ENCODE measurements at places on chromosomes 5 and 9. TPM values are rescaled to one million over a fixed set of nuclear protein-coding genes. Genes with fewer than 3 reads are reported as not detected.

- H3K4me1 ChIP-seq: no peaks in the 10 kb centered on the region
- no peaks in the 10 kb centered on the region for H3K27me3 ChIP-seq
- DNase-seq: no peak
- no peak overlapping the region for H3K27ac ChIP-seq
- H3K4me3 ChIP-seq: no peak overlapping the region
Measured at GRCh38 chr5:101084353-101084752, 181.3 kb upstream of the ST8SIA4 start.

DNA sequence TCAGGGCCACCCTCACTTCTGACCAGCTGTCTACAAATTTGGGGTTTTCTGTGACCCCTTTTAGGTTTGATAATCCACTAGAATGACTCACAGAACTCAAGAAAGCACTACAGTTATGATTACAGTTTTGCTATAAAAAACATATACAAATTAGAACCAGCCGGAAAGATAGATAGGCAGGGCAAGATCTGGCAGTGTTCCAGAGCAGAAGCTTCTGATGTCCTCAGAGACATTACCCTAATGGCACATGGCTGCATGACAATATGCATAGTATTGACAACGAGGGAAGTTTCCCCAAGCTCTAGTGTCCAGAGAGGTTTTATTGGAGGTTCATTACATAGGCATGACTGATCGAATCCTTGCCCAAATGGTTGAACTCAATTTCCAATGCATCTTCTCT is 158.1 kb downstream of the RAB3C start:
- H3K4me1 ChIP-seq: no peaks in the 10 kb centered on the region
- DNase-seq: no peak
- no peaks in the 10 kb centered on the region for H3K27me3 ChIP-seq
- H3K36me3 ChIP-seq: no peaks in the 10 kb centered on the region

DNA sequence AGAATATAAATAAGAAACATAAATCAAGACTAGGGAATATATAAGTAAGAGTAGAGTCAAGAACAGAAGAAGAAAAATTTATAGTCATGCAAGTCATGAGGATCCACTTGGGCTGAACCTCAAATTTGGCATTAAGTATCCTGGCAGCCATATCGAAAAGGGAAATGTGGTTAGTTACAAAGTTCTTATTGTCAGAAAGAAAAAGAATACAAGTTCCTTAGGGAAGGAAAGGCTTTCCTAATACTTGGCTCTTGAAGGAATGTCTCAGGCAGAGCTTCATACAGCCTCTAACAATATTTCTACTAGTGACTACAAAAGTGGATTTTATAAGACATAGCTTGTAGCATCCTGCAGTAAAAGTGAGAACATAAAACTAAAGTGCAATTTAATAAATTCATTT is 45.4 kb downstream of the TMEM252 start:
- no peak overlapping the region for H3K4me3 ChIP-seq
- H3K27ac ChIP-seq: peak overlapping the region; percentile 88
- peaks cover 11% of the 10 kb centered on the region for H3K36me3 ChIP-seq

- no peak overlapping the region for H3K27ac ChIP-seq
- no peak for DNase-seq
- H3K27me3 ChIP-seq: no peaks in the 10 kb centered on the region
- no peaks in the 10 kb centered on the region for H3K4me1 ChIP-seq
- H3K36me3 ChIP-seq: no peaks in the 10 kb centered on the region
Measured at GRCh38 chr5:140828362-140828737, 590 bp downstream of the PCDHA6 start.

CDH10 gene
- 0.15 TPM for polyA plus RNA-seq

DNA sequence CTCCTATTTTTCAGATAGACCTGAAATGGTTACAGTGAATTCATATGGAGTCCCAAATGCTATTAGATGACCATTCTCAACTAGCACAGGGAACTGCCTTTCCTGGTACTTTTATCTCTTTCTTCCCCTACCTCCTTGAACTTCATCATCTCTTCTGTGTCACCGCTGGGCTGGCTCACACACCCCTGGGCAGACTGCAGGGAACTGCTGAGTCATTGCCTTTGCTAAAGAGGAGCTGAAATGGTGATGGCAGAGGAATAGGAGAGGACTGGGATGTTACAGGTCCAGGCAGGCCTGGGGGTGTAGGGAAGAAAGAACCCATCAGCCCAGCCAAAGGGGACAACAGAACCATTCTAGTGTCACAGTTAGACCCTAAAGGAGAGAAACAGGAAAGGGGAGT is 322.3 kb downstream of the ASTN2 start:
- DNase-seq: no peak
- no peak overlapping the region for H3K4me3 ChIP-seq
- no peaks in the 10 kb centered on the region for H3K36me3 ChIP-seq
- H3K27me3 ChIP-seq: no peaks in the 10 kb centered on the region
- no peak overlapping the region for H3K27ac ChIP-seq
- peaks cover 23% of the 10 kb centered on the region for H3K4me1 ChIP-seq

- no peak for DNase-seq
- H3K27me3 ChIP-seq: no peaks in the 10 kb centered on the region
- H3K4me1 ChIP-seq: no peaks in the 10 kb centered on the region
- H3K36me3 ChIP-seq: no peaks in the 10 kb centered on the region
Measured at GRCh38 chr5:165809914-165810313, 2304.5 kb downstream of the MAT2B start.

DNA sequence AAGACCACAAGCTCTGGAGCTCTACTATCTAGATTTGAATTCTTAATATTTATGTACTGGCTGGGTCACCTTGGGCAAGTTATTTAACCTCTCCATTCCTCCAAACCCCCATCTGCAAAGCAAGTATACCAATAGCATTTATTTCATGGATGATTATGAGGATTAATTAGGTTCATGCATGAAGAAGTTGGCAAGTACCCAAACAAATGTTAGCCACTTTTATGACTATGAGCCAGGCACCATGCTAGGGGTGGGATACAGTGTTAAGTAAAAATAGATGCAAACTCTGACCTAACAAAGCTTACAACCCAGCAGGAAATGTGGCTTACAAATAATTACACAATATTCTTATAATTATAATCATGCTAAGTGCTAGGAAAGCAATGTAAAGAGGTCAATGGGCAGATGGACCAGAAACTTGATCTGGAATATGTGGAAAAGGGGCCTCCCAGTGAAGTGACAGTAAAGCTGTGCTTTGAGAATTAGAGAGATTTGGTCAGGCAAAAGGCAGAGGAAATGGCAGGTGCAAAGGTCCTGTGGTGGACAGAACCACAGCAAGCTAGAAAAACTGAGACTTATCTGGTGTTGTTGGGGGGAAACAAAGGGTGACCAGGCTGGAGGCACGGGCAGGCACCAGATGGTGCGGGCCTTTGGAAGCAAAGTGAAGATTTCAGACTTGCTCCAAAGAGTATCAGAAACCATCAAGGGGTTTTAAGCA is 525.2 kb upstream of the TRPC7 start:
- no peaks in the 10 kb centered on the region for H3K27me3 ChIP-seq
- no peaks in the 10 kb centered on the region for H3K36me3 ChIP-seq
- no peak for DNase-seq
- no peak overlapping the region for H3K27ac ChIP-seq
- no peak overlapping the region for H3K4me3 ChIP-seq

- H3K4me3 ChIP-seq: no peak overlapping the region
- no peaks in the 10 kb centered on the region for H3K4me1 ChIP-seq
- no peaks in the 10 kb centered on the region for H3K27me3 ChIP-seq
- no peak overlapping the region for H3K27ac ChIP-seq
- no peaks in the 10 kb centered on the region for H3K36me3 ChIP-seq
- DNase-seq: no peak
Measured at GRCh38 chr9:84993105-84993504, 323.6 kb downstream of the NTRK2 start.

GRCh38 chr9:78030553-78031443 is 813 bp downstream of the GNAQ start:
- no peaks in the 10 kb centered on the region for H3K27me3 ChIP-seq
- no peaks in the 10 kb centered on the region for H3K36me3 ChIP-seq
- no peaks in the 10 kb centered on the region for H3K4me1 ChIP-seq
- H3K27ac ChIP-seq: peak overlapping the region; percentile 93
- peak; percentile 73 for DNase-seq

- H3K4me3 ChIP-seq: no peak overlapping the region
- DNase-seq: no peak
- H3K27me3 ChIP-seq: no peaks in the 10 kb centered on the region
- H3K36me3 ChIP-seq: no peaks in the 10 kb centered on the region
- H3K27ac ChIP-seq: no peak overlapping the region
Measured at GRCh38 chr5:9657819-9658218, 27.7 kb upstream of the TAS2R1 start.

- H3K27me3 ChIP-seq: no peaks in the 10 kb centered on the region
- no peak overlapping the region for H3K4me3 ChIP-seq
- H3K27ac ChIP-seq: no peak overlapping the region
- H3K36me3 ChIP-seq: no peaks in the 10 kb centered on the region
- DNase-seq: no peak
Measured at GRCh38 chr9:113973226-113973625, 97.1 kb downstream of the ZNF618 start.

GRCh38 chr9:18477121-18477660 is 3.2 kb downstream of the ADAMTSL1 start:
- H3K4me3 ChIP-seq: no peak overlapping the region
- peaks cover 16% of the 10 kb centered on the region for H3K4me1 ChIP-seq
- no peaks in the 10 kb centered on the region for H3K27me3 ChIP-seq
- no peak overlapping the region for H3K27ac ChIP-seq
- no peak for DNase-seq

DNA sequence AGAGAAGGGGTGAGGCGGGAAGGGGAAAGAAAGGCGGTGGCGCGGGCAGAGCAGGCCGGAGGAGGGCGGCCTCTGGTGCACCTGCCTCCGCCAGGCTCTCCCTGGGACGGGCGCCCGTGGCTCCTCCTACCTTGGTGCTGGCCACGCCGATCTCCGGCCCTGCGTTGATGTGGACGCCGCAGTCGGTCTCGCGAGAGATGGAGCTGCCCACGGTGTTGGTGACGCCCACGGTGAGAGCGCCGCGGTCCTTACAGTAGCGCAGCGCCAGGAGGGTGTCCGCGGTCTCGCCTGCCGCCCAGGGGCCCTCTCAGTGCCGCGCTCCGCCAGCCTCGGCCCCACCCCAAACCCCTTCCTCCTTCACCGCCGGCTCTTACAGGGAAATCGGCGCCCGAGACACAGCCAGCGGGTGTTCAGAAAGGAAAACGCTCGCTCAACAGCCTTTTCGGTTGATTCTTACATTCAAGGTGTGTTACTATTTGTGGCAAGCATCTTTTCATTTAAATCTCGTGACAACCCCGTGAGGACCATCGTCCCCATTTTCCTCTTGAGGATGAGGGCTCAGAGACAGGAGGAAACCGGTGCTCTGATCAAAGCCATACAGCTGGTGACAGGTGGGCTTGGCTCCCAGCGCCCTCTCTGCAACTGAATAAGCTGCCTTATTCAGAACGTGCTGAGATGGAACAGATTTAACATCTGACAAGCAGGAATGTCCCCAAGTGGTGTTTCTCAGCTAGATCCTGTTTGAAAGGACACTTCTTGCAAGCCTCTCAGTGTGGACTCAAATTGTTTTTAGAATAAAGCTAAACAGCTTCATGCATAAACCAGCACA is 22.0 kb upstream of the MAPK9 start:
- peak overlapping the region; percentile 44 for H3K4me3 ChIP-seq
- no peak for DNase-seq
- no peaks in the 10 kb centered on the region for H3K4me1 ChIP-seq

GRCh38 chr5:155554500-155554899 is 540.9 kb downstream of the KIF4B start:
- DNase-seq: no peak
- no peaks in the 10 kb centered on the region for H3K27me3 ChIP-seq
- no peak overlapping the region for H3K4me3 ChIP-seq
- no peaks in the 10 kb centered on the region for H3K36me3 ChIP-seq
- H3K27ac ChIP-seq: no peak overlapping the region
- no peaks in the 10 kb centered on the region for H3K4me1 ChIP-seq

DNA sequence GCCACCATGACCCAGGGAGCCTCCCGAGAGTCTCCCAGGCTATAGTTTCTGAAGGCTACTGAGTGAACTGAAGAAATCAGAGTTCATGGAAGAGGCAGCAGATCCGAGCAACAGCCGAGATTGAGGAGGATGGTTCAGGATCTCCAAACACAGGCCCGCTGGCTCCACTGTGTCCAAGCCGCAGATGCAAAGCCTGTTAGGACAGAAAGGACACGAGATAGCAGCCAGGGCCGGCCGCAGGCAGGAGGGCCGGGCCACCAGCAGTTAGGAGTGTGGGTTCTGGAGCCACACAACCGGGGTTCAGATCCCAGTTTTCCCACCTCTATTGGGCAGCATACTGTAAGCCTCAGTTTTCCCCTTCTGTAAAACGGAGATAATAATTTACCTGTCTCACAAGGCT is 27.7 kb downstream of the NEK6 start:
- H3K27ac ChIP-seq: peak overlapping the region; percentile 83
- DNase-seq: no peak
- H3K36me3 ChIP-seq: no peaks in the 10 kb centered on the region
- H3K27me3 ChIP-seq: no peaks in the 10 kb centered on the region
- no peaks in the 10 kb centered on the region for H3K4me1 ChIP-seq
- no peak overlapping the region for H3K4me3 ChIP-seq

DNA sequence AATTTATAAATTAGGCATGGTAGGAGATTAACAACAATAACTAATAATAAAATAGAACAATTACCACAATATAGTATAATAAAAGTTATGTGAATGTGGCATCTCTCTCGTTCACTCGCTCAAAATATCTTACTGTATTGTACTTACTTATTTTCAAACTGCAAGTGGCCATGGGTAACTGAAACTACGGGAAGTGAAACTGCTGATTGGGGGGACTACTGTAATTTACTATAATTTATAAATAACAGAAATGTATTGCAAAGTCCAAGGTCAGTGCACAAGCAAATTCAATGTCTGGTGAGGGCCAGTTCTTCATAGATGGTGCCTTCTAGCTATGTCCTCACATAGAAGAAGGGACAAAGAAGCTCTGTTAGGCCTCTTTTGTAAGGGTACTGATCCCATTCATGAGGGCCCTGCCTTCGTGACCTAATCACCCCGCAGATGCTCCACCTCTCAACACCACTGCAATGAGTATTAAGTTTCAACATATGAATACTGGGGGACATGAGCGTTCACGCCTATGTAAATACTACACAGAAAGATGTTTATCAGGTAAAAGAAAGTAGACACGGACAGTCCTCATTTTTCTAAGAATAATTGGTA is 39.0 kb downstream of the KCNIP1 start:
- H3K4me3 ChIP-seq: no peak overlapping the region
- DNase-seq: peak; percentile 22
- no peaks in the 10 kb centered on the region for H3K4me1 ChIP-seq
- H3K36me3 ChIP-seq: no peaks in the 10 kb centered on the region
- H3K27ac ChIP-seq: no peak overlapping the region

KCNV2 gene
- polyA plus RNA-seq: not detected

DNA sequence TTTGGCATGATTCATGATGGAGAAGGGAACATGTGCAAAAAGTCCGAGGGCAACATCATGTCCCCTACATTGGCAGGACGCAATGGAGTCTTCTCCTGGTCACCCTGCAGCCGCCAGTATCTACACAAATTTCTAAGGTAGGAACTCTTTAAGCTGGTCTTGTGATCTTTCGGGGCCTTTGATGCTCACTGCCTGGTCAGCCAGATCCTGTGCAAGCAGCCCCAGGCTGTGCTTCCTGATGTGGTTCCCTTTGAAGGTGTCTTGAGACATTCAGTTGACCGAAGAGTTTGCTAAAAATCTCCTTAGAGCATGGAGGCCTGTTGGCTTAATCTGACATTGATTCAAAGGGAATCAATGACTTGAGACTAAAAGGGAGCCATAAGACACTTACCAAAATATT is 60.0 kb downstream of the ADAMTS16 start:
- H3K27ac ChIP-seq: no peak overlapping the region
- no peaks in the 10 kb centered on the region for H3K27me3 ChIP-seq
- DNase-seq: no peak
- no peaks in the 10 kb centered on the region for H3K4me1 ChIP-seq
- H3K36me3 ChIP-seq: no peaks in the 10 kb centered on the region
- no peak overlapping the region for H3K4me3 ChIP-seq

Measured in sigmoid colon (tissue), 7 donors.